ENCODE measurements at places on chromosomes 12 and 14. TPM values are rescaled to one million over a fixed set of nuclear protein-coding genes. Genes with fewer than 3 reads are reported as not detected.

TAPBPL gene
- 16.9 TPM for total RNA-seq

PPP2R5C gene
- 82.9 TPM for total RNA-seq

ART4 gene
- 25.9 TPM for total RNA-seq

KRT85 gene
- not detected for total RNA-seq

LTB4R2 gene
- total RNA-seq, result 1.4 TPM

GNG2 gene
- 5.9 TPM for total RNA-seq

PTPRR gene
- total RNA-seq, result 0.51 TPM

DBX2 gene
- 0.19 TPM for total RNA-seq

TMED8 gene
- 7.5 TPM for total RNA-seq

JAG2 gene
- total RNA-seq, result 14.5 TPM

MUCL1 gene
- not detected for total RNA-seq

CLEC4C gene
- not detected for total RNA-seq
